Activated naive CD8-positive, alpha-beta T cell treated with anti-CD3 and anti-CD28 coated beads for 36 hours (primary cell): ENCODE measurements at places on chromosomes 12 and 14.
A peak's percentile ranks its signal among the peaks of the same experiment; 100 is the strongest.

DNA sequence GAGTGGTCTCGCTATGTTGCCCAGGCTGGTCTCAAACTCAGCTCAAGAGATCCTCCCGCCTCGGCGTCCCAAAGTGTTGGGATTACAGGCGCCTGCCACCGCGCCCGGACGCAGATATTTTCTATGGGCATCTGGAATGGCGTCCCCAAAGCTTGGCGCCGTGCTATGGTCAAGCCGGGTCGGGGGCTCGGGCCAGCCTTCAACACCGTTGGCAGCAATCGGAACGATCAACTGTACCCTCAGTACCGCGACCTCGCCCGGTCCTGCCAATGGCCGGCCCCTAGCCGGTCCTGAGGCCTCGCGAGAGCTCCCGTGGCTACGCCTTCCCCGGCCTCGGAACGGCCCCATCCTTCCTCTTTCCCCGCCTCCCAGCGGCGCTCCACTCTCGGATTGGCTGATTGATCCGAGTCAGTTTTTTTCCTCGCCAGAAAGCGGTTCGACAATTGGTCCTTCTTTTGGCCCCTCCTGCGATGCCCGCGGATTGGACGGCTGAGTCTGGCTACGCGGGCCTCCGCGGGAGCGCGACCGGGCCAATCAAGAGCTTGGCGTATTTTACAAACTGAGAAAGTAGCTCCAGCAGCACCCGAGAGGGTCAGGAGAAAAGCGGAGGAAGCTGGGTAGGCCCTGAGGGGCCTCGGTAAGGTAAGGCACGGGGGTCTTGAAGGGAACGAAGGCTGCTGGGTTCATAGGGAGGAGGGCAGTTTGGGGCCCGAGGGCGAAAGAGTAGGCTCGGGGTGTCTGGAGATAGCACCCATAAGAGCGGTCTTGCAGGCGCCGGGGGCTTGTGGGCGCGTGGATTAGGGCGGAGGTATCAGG, at the start of gene TROAP:
TROAP (plus strand) TSS at position 548 of the 816 bp plus-strand sequence. CDS start 354 bp downstream, outside the sequence.
- peak; percentile 97 for DNase-seq

DNA sequence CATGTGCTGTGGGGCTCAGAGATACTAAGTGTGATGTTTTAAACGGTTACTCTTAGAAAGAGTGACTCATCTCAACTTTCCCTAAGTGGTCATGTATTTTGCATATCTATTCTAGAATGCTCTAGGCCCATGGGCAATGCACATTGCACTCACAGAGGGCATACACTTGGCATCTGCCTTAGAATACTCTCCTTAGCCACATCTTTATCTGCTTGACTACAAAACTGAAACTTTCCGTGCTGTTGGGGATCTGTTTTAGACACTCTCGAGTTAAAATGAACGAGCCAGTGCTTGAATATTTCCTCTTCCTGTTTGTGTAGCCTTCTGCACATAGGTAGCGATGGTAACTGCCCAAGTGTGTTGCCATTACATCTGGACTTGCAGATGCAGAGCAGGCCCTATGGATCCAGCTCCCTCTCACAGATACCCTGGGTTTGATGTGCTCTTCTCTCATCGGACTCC, 180.5 kb downstream of the CAND1 start:
- no peak for DNase-seq

- DNase-seq = no peak
Observed at GRCh38 chr12:69595689-69596088, 10.4 kb downstream of the CCT2 start.

DNA sequence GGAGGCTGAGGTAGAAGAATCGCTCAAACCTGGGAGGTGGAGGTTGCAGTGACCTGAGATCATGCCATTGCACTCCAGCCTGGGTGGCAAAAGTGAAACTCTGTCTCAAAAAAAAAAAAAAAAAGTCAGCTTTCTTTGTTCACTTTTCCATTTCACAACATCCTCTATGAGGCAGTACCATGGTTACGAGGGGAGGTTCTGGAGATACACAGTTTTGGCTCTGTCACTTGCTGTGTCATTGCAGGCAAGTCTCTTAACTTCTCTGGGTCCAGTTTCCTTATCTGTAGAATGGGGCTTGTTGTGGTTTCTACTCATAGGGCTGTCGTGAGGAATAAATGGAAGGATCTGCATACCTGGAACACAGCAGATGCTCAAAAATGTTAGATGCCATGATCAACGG, 75.6 kb upstream of the SLC24A4 start:
- no peak for DNase-seq

GRCh38 chr12:95323212-95323611, 105.6 kb downstream of the VEZT start:
- no peak for DNase-seq

DNA sequence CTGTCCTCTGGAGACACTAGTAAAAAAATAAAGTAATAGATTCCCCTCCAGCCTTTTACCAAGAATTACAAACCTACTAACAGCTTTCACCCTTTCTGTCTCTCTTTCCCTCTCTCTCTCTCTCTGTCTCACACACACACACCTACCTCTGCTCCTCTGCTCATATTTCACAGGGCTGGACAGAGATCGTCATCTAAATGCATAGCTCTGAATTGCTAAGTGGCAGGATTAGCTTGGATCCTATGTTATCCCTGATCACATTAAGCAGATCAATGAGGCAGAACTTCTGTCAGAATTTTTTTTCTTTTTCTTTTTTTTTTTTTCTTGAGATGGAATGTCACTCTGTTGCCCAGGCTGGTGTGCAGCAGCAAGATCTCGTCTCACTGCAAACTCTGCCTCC, 22.9 kb downstream of the VCPKMT start:
- DNase-seq = no peak

DNA sequence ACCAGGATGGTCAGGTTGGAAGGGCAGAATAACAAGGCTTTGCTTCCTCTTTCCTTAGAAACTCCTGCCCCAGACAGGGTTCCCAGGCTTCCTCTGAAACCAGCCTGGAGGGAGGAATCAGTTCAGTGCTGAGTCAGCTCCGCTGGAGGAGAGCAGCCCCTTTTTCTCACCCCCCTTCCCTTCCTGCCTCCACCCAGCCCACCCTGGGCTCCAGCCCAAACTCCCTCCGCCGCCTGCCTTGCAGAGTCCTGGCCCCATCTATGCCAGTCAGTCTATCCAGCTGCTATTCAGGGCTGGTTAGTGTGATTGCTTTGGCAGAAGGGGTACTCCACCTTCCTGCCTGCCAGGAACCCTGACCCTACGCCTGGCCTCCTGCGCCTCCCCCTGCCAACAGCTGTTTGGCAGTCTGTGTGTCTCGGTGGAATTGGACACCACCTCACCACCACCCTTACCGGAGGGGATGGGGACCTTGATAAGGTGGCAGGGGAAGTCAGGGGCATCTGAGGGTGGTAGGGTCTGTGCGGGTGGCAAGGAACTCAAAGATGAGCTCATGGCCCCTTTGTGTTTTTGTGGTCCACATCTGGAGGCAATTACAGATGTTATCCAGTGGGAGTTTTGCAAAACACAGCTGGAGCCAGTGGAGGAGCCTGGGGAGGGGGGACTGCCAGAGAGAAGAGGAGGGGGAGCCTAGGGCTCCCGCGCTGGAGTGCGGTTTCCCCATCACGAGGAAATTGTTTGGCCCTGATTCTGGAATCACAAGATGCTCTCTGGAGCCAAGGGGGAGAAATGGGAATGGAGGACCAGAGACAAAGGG, 12.2 kb downstream of the MMP14 start:
- DNase-seq = no peak

DNA sequence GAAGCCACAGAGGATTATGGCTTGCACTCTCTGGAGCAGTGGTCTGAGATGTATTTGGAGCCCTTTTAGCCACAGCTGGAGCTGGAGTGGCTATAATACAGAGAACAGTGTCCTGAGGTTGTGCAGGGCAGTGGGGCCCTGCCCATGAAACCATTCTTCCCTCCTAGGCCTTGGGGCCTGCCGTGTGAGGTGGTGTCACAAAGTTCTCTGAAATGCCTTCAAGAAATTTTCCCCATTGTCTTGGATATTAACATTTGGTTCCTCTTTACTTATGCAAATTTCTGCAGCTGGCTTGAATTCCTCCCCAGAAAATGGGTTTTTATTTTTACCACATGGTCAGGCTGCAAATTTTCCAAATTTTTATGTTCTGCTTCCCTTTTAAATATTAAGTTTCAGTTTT, 79.3 kb downstream of the UNC79 start:
- no peak for DNase-seq

DNA sequence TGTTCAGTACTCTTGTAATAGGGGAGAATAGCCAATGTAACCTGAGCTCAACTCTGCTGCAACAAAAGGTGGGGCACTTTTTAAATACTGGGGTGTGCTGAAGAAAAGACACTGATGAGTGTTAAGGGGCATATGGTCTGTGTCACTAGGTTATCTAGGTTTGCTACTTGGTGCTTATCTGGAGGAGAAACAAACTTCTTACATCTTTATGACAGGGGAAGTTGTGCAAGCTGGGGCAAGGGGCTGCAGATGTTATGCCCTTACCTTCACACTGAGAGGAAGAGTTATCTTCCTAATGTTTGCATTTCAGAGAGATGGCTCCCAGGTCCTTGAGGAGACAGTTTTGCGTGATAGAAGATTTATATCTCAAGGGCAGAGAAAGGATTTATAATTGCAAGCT, 90.9 kb upstream of the PKP2 start:
- DNase-seq = no peak

DNA sequence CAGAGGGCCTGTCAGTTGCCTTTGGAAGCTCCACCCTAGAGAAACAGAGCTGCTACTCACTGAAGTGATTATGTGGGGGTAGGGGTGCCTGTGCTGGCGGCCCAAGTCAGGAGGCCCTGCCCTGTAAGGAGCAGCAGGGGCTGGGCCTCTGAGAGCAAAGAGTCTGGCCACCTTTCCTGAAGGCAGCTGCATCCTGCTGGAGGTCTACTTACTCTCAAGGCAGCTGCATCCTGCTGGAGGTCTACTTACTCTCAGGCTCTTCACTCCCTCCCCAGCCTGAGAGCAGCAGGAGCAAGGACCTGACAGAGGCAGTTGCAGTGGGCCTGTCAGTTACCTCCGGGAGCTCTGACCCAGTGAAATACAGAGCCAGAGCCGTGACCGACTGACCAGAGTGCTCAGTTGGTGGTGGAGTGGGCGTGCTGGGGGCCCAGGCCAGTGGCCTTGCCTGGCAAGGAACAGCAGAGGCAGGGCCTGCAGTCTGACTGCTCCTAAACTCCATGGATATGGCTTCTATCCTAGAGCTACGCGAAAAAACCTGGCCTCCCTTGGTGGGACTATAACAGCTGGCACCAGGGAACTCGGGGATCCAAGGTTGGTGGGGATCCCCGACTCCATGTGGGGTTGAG, 32.3 kb downstream of the RAD51B start:
- no peak for DNase-seq

DNA sequence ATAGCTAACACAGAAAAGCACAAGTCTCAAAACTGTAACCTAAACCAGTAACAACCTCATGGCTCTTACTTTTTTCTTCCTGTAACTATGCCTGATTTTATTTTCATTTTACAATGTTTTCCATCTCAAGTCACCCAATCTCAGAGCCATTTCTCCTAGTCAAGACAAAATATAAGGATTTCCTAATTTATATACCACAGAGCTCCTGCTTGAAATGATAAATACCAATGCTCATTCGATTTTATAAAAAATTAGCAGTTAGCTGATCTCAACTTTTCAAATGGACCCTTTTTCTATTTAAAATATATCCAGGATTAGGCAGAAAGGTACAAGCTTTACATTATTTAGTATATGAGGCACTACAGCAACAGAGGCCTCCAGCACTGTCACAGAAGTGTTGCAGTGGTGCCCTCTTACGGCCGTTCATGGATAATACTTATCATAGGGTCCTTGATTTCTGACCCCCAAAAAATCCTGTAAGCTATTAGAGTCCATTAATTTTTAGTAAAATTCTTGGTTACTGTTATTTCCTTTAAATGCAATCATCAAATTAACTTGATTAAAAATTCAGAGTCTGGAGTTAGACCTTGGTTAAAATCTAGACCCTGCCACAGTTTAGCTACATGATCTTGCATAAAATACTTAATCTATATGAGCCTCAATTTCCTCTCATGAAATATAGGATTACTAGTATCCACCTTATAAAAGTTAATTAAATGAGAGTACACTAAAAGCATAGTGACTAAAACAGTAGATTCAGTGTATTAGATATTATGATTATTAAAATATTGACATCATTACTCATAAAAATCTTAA, 68.3 kb downstream of the SEC23A start:
- DNase-seq = no peak

GRCh38 chr12:104042580-104042979, 7.4 kb downstream of the GLT8D2 start:
- DNase-seq = no peak

- DNase-seq = no peak
Observed at GRCh38 chr14:20679907-20680306, 4.5 kb upstream of the RNASE4 start.

GRCh38 chr12:127381043-127381668, 885.8 kb upstream of the TMEM132C start:
- peak; percentile 53 for DNase-seq

- DNase-seq = no peak
Observed at GRCh38 chr12:8697120-8697475, 693 bp upstream of the RIMKLB start.

GRCh38 chr14:68395604-68396003, 397.3 kb downstream of the ZFP36L1 start:
- DNase-seq = no peak

- DNase-seq = no peak
Observed at GRCh38 chr12:761256-761655, 8.9 kb downstream of the WNK1 start.

- DNase-seq = no peak
Observed at GRCh38 chr12:99389751-99390150, 257.8 kb upstream of the GARIN6 start.

- no peak for DNase-seq
Observed at GRCh38 chr14:51595881-51596455, 55.7 kb upstream of the FRMD6 start.

- no peak for DNase-seq
Observed at GRCh38 chr12:48160807-48161206, 3.5 kb upstream of the ASB8 start.
